ENCODE measurements at places on chromosomes 7 and 10. TPM values are rescaled to one million over a fixed set of nuclear protein-coding genes. Genes with fewer than 3 reads are reported as not detected.

- peak; percentile 49 for DNase-seq
These were observed 513 bp downstream of the TMEM178B start for GRCh38 chr7:141074162-141074991.

DNA sequence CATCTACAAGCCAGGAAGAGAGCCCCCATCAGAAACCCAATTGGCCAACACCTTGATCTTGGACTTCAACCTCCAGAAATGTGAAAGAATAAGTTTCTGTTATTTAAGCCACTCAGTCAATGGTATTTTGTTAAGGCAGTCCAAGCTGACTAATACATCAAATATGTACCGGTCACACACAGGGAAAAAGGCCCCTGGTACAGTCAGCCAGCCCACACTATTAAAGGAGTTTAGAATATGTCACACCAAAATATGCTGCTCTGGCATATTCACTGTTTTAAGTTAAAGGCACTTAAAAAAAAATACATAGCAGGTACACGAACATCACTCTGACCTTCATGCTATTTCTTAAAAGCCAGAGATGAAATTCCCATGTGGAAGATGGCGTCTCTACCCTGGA lies 15.2 kb upstream of the CDCA7L start:
- peak; percentile 81 for DNase-seq

DNA sequence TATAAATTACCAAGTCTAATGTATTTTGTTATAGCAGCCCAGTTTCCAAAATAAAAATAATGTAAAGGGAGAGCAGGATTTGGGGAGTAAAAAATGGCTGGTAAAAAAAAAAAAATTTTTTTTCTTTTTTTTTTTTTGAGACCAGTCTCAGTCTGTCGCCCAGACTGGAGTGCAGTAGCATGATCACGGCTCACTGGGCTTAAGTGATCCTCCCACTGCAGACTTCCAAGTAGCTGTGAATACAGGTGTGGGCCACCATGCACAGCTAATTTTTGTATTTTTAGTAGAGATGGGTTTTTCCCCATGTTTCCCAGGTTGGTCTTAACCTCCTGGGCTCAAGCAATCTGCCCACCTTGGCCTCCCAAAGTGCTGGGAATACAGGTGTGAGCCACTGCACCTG lies 4.8 kb upstream of the LSM8 start:
- no peak for DNase-seq

The MSMB gene
- not detected for total RNA-seq

GRCh38 chr7:139758388-139758787 lies 19.4 kb downstream of the HIPK2 start:
- no peak for DNase-seq

DNA sequence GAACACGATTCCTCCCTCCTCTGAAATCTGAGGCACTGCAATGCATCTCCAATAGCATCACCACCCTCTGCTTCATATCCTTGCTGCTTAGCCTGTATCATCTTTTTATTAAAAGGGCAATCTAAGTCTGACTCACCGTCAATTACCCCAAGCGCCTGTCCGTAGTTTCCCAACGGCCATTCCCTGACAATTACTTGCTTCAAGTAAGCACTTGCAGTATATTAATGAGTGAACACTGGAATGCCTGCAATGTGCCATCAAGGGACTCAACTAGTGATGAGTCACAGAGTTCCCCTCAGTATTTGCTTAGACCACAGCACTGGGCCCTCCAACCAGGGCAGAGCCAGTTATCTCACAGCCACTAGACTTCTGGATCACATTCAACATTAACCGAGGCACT lies 19.5 kb upstream of the PPP1R3C start:
- peak; percentile 86 for DNase-seq

DNA sequence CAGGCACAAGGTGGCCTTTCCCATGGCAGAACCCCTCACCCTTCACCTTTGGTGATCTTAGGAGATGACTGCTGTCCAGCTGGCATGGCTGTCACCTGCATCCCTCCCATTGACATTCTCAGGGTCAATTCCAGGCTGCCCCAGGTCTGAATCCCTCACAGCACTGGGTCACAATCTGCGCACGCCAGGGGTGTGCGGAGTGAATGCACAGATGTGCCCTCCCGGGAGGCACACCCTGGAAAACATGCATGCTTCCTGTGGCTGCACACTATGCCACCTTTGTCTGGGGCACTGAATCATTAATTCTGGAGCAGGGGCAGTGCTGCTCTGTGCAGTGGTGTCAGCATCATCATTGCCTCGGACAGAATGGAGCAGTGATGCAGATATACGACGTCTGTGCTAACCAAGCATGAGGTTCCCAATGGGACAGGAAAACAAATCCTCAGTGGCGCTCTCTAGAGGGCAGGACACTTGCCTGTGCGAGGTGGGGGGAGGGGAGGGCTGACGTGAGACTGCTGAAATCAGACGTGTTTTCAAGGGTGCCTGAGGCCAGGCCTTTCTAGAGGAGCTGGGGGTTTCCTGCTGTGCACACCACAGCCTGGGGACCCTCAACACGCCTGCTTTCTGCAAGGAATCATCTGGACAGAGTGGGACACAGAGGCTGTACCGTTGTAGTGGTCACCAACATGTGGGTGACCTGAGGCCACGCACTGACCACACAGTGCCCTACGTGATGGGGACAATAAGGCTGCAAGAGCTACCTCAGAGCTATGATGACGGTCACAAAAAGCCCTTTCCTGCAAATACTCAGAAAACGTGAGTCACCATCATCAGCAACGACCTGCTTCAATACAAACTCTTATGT lies 77.9 kb downstream of the HIPK2 start:
- no peak for DNase-seq

DNA sequence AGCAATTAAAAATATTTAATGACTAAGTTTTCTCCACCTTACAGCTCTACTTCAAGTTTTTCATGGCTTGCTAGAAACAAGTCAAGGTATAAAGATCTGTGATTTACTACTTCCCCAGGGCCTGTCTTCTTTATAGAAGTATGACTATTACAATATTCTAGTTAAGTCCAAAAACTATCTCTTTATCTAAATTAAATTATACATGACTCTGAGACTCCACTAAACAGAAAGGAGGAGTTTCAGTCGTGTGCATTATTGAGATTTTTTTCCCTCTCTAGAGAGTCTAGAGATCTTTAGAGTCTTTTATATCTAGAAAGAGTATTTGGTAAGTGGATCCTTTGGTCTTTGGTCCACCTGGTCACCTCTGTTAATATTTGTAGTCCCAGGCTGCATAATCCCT lies 100.7 kb downstream of the SEMA3E start:
- no peak for DNase-seq

DNA sequence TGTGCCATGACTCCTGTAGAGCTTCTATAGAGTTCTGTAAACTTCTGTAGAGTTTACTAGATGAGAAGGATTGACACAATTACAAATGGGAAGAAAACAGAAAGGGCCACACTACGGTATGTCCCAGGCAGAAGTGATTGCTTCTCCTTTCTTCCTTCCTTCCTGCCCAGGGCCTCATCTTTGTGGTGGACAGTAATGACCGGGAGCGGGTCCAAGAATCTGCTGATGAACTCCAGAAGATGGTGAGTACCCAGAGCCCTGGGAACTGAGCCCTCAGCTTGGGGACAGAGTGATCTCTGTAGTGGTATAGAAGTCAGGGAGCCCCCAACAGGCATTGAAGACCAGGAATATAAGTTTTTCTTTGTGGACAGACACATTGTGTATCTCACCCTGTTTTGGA lies 1.7 kb downstream of the ARF5 start:
- no peak for DNase-seq

The PCLO gene
- total RNA-seq: 1.3 TPM

DNA sequence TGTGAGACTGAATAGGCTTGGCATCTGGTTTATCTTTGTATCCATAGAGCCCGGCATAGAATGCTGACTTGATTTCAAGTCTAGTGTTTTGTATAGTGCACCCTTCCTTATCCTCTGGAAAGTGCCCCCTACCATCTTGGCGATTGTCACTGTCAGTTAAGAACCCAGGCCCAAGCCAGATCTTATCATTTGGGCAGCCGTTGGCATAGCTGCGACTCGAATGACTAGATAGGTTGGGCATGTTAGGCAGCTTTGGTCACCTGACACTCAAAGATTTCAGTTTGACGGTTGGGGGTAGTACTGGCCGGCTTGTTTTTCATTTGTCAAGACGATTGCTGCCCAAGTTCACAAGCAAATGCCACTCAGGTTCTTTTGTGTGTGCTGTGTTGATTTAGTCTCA lies 6.6 kb downstream of the NIPSNAP2 start:
- no peak for DNase-seq

GRCh38 chr10:49230004-49230403 lies 41.8 kb upstream of the TMEM273 start:
- DNase-seq: no peak

The FRAT1 gene
- total RNA-seq: 1.3 TPM

- no peak for DNase-seq
These were observed 298.9 kb downstream of the CSTF2T start for GRCh38 chr10:51400392-51401096.

The TEX47 gene
- not detected for total RNA-seq

The CYP3A7 gene
- not detected for total RNA-seq

The CTAGE6 gene
- total RNA-seq: not detected

- no peak for DNase-seq
These were observed 9.9 kb downstream of the SMURF1 start for GRCh38 chr7:99133766-99134564.

- DNase-seq: peak; percentile 66
These were observed 51.3 kb upstream of the FRMD4A start for GRCh38 chr10:14382022-14382421.

The ANLN gene
- 460 TPM for total RNA-seq

DNA sequence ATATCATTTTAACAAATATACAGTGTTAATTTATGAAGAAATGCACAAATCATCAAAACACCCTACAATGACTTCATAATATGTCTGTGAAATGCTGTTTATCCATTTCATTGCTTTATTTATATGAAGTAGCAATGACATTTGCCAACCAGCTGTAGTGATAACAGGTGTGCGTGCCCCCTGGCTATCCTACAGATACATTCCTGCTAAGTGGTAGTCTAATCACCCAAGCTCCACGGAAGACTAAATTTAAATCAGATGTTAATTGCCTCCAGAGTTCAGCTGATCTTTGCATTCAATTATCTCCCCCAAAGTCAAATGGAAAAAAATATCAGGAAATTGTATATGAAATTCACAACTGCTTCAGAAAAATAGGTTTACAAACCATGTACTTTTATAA lies 1164.2 kb upstream of the LRRN3 start:
- no peak for DNase-seq

The ASB10 gene
- not detected for total RNA-seq

DNA sequence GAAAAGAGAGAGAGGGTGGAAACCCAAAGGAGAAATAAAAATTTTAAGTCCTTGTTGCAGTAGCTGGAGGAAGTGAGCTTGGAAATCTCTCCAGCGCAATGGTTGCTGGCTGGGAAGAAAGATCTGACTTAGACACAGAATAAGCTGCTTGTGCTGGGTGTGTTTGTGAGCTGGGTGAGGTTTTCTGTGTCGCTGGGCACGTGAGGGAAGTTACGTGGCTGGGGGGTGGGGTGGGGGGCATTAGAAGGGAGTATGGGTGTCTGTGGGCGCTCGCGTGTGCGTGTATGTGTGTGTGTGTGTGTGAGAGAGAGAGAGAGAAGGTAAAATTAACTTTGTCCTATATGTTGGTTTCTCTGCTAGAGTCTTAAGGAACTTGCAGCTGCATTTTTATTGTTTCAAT lies 11.6 kb downstream of the TCF7L2 start:
- no peak for DNase-seq

- DNase-seq: no peak
These were observed 183.9 kb upstream of the MBL2 start for GRCh38 chr10:52956461-52956860.

The ATXN7L1 gene
- 0.71 TPM for total RNA-seq

DNA sequence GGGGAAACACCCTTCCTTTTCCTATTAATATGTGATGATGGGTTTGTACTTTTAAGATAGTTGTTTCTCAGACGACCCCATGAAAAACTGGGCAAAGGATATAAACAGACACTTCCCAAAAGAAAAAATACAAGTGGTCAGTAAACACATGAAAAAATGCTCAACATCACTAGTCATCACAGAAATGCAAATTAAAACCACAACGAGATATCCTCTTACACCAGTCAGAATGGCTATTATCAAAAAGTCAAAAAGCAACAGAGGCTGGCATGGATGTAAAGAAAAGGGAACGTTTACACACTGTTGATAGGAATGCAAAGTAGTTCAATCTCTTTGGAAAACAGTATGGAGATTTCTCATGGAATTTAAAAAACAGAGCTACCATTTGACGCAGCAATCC lies 111.4 kb upstream of the ZEB1 start:
- DNase-seq: no peak

DNA sequence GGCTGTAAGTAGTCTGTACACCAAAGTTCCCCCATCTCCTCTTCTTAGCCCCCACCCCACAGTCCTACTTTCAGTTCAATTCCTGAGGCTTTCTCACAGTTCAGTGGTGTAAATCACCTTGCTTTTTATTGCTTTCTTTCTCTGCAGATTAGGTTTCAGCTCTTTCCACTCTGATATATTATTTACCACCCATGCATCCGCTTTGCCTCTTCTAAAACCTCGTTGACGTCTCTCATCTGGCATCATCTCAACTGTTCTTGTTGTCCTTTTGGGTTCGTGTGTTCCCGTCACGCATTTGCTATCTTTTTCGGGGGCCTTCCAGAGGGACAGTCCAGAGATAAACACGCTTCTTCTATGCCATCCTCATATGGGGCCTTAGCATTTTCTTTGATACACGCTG lies 597.9 kb upstream of the DPP6 start:
- no peak for DNase-seq

GRCh38 chr10:107409522-107409921 lies 245.0 kb upstream of the SORCS1 start:
- DNase-seq: no peak

- DNase-seq: no peak
These were observed 891 bp upstream of the WAPL start for GRCh38 chr10:86522510-86522855.

- no peak for DNase-seq
These were observed 229.0 kb upstream of the SP4 start for GRCh38 chr7:21198921-21199320.

The C10orf67 gene
- total RNA-seq: not detected

- DNase-seq: no peak
These were observed 70.2 kb upstream of the PDE1C start for GRCh38 chr7:32140210-32140939.

DNA sequence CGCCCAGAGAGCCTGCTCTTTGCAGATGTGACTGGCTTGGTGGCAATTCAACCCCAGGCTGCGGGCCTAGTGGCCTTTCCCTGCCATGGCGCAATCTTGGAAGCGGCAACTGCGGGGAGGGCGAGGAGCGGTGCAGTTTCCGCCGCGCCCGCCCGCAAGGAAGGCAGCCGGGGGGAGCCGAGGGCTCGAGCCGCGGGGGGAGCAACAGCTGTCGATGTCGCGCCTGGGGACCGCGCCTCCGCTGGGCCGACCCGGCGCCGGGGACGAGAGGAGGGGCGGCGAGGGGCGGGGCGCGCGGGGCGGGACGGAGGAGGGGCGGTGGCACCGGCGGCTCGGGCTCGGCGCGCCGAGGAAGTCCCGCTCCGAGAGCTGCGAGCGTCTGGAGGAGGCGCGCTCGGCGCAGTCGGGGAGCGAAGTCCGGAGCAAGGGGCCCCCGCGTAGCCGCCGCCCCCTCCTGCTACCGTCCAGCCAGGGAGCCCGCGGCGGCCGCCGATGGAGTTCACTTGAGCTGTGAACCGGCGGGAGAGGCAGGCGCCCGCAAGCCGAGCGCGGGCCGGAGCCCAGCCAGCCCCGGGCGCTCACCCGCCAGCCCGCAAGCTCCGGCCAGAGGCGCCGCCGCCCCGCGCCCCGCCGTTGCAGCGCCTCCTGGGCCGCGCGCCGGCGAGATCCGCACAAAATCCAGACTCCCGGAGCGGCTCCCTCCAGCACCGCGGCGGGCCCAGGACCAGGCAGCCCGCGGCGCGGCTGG lies 438.1 kb upstream of the GALNT17 start:
- DNase-seq: peak; percentile 93

The SLC26A5 gene
- not detected for total RNA-seq
